ENCODE measurements at places on chromosomes 6 and 20.

DNA sequence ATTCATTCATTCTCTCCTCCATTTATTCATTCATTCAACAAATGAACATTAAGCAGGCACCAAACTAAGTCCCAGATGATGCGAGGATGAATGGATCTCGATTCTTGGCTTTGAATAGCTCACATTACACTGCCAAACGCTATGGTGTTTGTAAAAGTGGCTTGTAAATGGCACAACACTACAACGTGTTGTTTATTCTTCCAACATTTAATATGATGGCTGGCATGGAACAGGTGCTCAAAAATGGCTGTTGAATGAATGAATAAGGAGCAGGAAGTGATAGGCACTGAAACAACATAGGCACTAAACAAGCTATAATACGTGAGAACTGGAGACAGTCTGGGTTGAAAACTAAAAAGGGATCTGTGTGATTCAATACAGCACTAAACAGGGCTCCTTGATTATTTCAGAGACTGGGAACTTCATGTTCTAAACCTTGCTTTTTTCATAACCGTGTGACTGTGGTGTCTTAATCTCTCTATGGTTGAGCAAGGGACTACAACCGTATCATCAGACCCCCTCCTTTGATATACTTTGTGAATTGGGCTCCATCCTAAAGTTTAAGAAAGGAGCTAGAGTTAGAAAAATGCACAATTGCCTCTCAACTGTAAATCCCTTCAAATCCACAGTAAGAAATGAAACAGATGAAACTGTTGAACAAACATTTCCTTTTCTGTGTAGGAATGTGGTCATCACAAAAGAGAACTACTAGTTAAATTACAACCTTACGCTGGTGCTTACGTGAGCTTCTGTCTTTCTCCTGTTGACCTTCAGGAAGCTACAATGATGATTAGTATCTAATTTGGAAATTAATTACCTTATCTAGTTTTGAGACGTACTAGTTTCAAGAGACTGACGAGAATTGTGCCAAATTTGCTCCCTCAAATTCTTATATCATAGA, 16.9 kb upstream of the SLC16A10 start:
- no peak for DNase-seq

- no peak for DNase-seq
Observed at GRCh38 chr6:134424165-134424797, 106.4 kb upstream of the SGK1 start.

GRCh38 chr20:26135325-26136110, 438.9 kb upstream of the ZNF337 start:
- no peak for DNase-seq

- DNase-seq = no peak
Observed at GRCh38 chr20:37376324-37376723, 30.4 kb downstream of the SRC start.

DNA sequence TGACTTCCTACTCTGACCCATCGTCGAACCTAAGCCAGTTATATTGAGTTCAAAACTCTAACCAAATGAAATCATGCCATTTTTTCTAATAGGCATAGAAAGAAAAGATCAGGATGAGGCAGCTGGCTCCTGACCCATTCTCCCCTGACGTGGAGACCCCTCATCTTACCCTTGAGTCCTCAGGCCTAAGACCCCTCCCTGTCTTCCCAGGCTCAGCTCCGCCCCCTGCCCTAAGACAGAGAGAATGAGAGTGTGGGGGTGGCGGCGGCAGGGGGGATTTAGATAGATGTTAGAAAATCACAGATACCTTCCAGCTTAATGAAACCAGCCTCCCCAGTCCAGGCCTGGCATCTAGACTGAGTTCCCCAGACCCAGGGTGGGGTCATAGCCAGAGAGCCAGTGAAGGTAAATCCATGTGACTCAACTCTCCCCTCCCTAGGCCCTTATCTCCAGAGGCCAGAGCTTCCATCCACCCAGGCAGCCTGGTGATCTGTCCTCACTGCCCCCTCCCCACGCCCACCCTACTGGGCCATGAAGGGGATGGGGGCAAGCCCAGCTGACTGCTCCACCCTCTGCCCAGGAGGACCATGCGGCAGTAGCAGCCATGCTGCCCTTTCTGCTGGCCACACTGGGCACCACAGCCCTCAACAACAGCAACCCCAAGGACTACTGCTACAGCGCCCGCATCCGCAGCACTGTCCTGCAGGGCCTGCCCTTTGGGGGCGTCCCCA, 6.8 kb downstream of the TMEM63B start:
- no peak for DNase-seq

DNA sequence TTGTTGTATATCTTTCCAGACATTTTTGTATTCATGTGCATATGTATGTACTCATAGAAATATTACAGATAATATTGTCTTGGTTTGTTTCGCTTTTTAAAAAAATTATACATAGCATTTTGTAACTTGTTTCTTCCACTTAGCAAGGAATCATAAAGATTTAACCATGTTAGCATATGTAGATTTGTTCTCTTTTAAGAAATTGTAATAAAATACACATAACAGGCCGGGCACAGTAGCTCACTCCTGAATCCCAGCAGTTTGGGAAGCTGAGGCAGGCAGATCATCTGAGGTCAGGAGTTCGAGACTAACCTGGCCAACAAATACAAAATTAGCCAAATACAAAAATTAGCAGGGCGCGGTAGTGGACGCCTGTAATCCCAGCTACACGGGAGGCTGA, 44.4 kb upstream of the CSE1L start:
- no peak for DNase-seq

GRCh38 chr20:18645196-18645745, 57.4 kb downstream of the DTD1 start:
- no peak for DNase-seq

DNA sequence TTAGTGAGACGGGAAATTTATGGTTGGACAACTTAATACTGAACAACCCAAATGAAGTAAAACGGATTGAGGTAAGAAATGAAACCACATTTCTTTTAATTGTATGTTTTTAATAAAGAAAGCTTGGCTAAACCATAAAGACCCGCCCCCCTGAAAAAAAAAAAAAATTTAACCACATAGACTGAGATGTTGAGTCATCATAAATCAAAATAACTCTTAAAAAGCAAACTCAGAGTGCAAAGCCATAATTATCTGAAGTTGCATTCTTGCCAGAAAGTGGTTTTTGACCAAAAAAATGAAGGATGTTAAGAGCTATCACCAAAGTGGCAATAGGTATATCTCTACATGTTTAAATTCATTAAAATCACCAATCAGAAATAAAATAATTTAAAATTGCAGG, 101.8 kb upstream of the COL21A1 start:
- no peak for DNase-seq

- DNase-seq = no peak
Observed at GRCh38 chr20:46642265-46642968, 8.8 kb downstream of the SLC13A3 start.

DNA sequence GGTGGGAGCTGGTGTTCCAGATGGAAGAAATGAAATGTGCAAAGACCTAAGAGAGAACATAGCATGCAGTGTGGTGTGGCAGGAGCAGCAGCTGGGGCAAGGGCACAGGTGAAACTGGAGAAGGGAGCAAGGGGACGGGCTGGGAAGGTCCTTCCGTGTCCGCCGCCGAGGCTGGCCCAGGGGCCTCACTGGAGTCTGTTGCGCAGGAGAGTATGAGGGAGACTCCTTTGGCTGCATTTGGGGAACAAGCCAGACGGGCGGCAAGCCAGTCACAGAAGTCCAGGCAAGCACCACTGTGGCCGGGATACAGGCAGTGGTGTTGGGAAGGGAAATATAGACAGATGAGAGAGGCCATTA, 77.7 kb downstream of the GJA10 start:
- DNase-seq = no peak

- no peak for DNase-seq
Observed at GRCh38 chr6:149354009-149354408, 36.5 kb downstream of the TAB2 start.

DNA sequence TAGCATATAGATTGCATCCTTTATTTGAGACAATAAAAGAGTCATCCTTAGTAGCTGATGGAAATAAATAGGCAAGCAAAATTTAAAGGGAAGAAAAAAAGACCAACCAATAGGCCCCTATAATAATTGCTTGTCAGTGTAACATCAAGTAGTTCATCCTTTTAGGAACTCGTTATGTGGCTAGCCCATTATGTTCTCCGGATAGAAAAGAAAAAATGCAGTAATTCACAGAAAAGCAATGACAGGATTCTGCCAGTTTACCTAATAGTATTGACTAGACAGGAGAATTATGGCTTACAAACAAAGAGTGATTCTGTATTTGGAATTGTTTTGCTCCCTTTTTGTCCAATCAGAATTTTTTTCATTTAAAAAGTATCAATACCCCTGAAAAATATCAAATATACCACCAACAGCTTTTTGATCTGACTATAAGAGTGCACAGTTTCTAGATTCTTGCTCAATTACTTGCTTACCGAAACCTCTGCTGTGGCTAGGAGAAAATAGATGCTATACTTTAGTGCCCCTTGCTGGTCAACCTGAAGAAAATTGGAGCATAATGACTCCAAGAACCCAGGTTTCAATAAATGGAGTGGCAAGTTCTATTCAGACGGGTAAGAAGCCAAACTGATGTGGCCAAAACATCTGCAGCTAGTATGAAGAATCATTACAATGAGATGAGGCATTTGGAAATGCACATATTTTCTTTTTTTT, 91.5 kb upstream of the SASH1 start:
- DNase-seq = no peak

DNA sequence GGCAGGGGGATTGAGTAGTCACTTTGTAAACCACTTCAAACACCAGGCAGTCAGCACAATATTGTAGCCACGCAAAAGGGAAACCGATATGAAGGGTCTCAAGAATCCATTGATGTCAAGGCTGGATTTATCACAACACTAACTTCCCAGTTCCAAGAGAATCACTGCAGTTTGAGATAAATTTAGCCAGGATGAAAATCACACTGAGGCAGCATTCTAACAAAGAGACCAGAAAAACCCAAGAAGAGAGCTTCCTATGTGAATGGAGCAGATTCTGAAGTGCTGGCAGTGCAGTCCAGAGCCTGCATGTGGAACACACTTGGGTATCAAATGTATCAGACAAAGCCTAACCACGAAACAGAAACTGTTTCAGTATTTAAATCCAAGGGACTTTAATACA, 84.6 kb downstream of the KIF16B start:
- no peak for DNase-seq

DNA sequence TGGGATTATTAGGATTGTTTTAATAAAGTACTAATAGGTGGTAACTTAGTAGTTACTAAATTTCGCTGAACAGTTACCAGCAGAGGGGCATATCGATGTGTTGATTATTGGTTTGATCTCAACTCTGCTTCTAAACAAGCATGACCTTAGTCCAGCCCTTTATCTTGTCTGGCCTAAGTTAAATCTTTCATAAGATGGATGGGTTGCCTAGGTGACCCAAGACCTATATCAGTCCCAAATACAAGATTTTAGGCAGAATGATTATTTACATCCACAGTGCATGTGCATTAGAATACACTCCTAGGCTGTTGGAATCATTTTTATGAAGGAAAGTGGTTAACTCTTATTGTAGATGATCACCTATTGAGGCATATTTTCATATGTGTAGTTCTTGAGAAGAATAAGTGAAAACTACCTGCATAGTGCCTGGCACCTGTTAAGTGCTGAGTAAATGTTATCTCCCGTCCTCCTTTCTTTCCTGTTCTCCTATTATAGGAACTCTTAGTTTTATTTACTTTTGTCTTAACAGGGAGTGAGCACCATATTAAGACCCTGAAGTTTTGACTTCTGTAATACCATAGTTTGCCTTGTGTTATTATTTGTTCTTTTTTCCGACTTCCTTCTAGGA, 1.1 kb downstream of the HSF2 start:
- DNase-seq = no peak

DNA sequence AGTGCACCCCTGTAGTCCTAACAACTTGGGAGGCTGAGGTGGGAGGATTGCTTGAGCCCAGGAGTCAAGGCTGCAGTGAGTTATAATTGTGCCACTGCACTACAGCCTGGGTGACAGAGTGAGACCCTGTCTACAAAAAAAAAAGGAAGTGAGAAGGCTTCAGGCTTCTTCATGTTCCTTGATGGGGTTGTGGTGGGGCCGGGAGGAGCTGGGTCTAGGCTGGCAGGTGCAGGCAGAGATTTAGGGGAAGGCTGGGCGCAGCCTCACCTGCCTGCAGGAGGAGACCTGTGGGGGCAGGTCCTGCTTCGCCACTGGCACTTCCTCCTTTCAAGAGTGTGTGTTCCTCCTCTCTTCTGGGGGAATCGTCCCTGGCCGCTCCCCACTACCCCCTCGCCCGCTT, 63.9 kb downstream of the CHMP4B start:
- no peak for DNase-seq

GRCh38 chr20:3710703-3711483, 1.5 kb downstream of the SIGLEC1 start:
- DNase-seq = peak; percentile 79

GRCh38 chr6:15205321-15205720, 40.5 kb upstream of the JARID2 start:
- no peak for DNase-seq

DNA sequence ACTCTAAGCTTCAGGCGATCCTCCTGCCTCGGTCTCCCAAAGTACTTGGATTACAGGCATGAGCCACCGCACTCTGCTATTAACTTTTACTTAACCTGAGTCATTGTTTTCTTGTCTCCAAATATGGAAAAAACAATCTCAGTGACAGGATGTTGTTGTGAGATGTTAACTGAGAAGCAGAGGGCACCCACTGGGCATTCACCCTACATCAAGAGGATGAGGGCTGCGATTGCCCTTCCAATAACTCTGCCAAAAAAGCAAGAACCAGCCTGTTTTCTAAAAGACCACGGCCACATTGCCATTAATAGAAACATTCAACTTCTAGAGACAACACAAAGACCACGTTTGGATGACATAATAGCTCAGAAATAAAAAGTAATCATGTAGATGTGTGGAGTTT, 107.6 kb upstream of the SGK1 start:
- DNase-seq = no peak

GRCh38 chr20:19602675-19603375, 155.2 kb upstream of the RIN2 start:
- no peak for DNase-seq

- no peak for DNase-seq
Observed at GRCh38 chr6:29679962-29680361, 990 bp downstream of the ZFP57 start.

GRCh38 chr6:77626426-77626825, 26.4 kb upstream of the MEI4 start:
- no peak for DNase-seq
